ENCODE measurements at places on chromosomes 6 and 20.

DNA sequence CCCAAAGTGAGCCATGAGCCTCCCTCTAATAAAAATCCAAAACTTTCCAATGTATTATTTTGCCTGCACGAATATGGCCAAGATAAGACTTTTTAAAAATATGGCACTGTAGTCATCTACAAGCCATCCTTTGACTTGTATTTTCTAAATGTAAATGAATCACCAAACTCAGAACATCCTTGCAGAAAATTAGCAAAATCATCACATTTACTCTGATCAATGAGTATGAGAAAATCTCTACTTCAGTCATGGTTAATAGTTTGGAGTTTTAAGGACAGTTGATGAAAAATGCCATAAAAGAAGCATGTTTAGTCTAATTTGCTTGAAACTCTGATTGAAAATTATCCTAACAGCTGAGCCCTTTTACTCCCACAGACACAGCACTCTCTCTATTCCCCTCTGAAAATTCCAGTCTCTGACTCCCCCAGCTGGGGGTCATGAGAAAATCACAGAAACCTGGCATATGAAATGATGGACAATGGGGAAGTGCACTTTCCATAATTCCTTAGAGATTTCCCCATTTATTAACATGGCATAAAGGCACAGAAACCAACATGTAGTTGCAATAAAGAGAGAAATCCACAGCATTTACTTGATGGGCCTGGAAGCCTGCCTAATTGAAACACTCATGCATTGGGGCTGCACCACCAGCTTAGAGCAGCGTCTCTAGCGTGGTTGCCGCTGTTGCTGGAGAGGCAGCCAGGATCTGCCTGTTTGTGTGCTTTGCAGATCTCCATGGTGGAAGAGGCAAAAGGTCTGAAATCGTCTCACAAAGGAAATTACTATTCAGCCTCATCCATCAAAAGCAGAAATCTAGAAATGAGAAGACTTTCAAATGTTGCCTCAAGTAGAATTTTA, 214.0 kb downstream of the WDR27 start:
- DNase-seq, result no peak

DNA sequence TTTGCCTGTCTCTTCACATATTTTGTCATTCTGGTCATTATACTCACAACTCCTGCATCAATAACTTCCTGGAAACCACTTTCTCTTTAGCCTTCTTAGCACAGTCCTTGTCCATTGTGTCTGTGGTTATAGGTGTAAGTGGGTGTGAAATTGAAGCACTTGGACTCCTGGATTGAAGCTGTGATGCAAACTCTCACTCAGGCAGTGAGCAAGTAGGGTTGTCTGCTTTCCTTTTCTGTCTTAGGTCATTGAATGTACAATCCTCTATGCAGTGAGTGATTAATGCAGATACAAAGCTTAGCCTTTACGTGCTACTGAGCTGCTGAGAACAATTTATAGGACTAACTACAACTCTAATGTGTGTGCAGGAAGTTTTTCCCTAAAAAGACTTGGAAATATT, 54.8 kb downstream of the ADGRB3 start:
- DNase-seq, result no peak

DNA sequence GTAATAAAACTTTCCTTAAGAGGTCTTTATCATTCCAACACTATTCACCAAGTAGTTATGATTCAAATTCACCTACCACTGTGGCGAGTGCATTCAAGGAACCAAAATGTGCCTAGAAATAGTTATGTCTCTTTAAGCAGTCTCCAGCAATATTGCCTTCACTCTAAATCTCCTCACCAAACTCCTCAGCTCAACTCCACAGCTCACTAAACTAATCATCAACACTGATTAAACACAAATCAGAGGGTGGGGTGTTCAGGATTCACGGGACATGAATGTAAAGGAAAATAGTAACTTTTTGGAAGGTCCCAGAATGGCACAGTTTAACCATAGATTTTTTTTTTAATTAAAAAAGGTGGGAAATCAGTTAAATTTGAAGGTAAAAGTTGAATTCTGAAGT, 70.5 kb upstream of the THEMIS start:
- no peak for DNase-seq

DNA sequence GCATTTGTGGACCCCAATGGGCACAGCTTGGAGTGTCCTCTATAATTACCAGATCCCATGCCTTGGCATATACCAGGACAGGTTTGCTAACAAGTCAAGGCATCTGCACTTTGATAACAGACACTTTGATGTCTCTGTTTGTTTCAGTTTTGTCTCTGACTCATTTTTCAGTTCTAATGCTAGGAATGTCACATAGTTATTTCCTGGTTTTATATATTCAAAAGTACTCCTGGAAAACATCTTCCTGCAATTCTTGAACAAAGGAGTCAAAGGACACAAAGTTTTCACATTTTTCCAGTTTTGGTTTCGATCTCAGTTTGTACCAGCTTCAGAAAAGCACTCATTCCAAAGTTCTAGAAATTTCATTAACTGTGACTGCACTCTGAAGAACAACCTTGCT, 188.1 kb downstream of the FOXC1 start:
- DNase-seq, result no peak

GRCh38 chr6:7687145-7688111, 38.5 kb upstream of the BMP6 start:
- no peak for DNase-seq

GRCh38 chr6:90045535-90045934, 151.3 kb downstream of the GJA10 start:
- DNase-seq, result no peak

DNA sequence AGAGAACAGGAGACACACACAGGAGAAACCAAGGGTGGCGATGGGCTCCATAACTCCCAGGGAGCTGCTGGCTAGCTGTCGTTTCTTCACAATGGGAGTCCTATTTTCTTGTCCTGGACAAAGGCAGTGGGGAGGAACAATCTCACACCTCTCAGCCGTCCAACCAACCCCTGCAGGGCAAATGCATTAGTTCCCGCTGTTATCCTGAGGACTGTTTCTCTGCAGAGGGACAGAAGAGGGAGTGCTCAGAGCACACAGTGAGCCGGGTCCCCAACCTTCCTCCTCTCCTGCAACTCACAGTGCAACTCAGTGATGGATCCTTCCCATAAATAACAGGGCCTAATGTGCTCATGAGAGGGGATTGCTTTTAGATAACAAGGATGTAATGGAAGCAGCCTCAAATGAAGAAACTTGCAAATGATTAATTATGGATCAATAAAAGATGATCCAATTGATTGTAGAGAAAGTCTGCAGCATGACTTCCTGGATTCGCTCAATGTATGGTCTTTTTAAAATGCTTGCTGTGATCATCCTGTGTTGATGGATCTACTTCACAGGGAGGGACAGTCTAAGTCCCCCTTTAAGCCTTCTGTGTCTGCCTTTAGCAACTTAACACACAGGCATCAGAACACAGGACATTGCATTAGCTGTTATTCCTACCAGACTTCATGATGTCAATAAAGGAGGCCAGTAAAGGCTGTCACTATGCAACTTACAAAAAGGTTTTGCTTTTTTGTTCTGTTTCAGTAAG, 453.4 kb upstream of the AGPAT4 start:
- DNase-seq, result no peak

- DNase-seq, result no peak
Measured at GRCh38 chr6:89775150-89775549, 44.4 kb downstream of the MDN1 start.

DNA sequence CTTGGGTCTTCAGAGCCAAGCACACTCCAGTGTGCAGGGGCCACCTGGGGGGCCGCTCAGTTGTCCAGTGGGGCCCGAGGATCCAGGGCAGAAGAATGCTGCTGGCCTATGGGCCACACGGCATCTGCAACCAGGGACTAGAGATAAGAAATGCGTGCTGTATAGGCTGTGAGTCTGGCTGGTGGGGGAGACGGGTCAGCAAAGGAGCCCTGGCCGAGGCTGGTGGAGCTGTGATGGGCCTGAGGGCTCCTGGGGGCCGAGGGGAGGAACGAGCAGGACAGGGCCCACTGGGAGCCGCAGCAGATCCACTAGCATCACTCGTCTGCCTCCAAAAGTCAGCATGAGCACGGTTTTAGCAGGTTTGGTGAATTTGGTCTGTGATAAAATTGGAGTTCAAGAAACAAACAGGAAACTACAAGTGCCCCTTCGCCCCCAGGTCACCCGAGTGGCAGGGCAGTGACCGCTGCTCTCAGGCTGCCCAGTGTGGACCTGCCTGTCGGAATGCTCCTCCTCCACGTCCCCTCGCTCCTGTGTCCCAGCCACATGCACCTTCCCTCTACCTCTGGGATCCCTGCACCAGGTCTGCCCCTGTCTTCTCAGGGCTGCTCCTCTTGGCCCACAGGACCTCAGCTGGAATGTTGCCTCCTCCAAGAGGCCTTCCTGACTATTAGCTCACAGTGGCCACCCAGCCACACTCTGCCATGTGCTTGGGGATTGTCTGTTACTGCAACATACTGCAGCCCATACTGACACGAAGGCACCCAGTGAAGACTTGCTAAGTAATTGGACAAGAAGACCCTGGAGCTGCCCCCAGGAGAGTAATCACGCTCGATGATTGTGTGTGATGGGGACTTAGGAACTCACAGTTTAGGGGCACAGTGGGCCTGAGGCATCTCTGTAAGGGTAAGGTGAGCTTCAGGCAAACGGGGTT, 10.9 kb downstream of the ACSS1 start:
- no peak for DNase-seq

DNA sequence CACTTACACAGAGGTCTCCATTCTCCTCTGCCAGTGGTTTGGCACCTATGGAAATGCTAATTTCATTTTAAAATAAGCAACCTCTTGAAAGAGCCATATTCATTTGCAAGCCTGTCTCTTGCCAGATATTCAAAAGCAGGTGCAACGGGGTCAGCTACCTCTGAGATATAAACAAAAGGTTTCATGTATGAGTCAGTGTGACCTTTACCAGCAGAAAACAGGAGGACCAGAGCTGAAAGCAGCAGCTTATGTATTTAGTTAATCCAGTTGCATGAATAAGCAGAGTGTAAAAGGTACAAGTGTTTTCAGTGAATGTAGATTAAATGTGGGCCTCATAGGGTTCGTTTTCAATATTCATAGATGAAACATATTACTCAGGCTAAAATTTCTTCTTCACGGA, 56.0 kb downstream of the TENT5A start:
- DNase-seq, result no peak

- no peak for DNase-seq
Measured at GRCh38 chr20:5173751-5174150, 46.9 kb downstream of the CDS2 start.

DNA sequence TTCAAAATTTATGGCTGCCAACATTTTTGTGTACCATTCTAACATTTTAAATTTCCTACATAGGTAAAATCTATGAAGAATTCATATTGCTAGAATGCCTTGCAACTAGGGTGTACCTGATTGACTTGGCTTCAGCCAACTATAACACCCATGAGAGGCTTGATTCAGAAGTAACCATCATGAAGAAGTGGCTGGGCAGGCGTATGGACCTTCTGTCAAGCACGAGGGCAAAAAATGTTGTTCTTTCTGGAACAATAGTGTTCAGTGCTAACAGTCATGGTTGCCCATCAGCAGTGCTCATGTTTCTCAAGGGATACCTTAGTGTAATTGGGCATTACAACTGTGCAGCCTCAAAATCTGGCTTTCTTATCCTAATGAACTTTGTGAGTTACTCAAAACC, 42.9 kb downstream of the ID4 start:
- DNase-seq, result no peak

DNA sequence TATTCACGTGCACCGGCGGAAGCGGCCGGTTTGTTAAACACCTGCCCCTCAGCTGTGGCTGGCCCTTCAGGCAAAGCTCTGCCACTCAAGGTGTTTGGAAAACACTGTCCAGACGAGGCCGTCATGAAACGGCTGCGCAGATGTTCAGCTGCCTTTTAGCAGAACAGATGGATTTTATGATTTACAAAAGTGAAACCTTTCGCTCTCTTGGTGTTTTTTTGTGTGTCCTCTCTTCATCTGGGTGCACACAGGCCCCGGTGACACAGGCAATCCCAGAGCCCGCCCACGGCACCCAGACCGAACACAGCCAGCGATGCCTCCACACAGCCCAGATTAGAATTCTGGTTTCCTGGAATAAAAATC, 397.0 kb downstream of the SMOC2 start:
- DNase-seq, result no peak

- no peak for DNase-seq
Measured at GRCh38 chr6:148269386-148269785, 73.3 kb upstream of the SASH1 start.

Data from effector memory CD8-positive, alpha-beta T cell (primary cell).